Neural progenitor cell (in vitro differentiated cells): ENCODE measurements at places on chromosomes 3 and 15.

DNA sequence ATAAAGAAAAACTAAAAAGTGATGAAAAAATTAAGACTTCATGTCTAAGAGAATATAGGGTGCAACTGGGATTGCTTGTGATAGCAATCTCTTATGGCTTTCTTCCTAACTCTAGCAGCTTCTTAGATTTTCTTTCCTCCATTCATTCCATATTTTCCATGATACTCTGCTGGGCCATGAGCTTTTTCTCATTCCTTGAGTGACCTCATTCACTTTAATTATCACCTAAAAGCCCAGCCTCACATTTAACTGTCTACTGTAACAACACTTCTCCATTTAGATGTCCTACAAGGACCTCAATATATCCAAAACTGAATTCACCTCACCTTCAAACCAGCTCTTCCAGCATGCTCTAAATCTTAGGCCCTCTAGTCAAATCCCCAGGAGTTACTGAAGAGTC lies 49.5 kb upstream of the ANKRD28 start:
- DNase-seq: no peak

DNA sequence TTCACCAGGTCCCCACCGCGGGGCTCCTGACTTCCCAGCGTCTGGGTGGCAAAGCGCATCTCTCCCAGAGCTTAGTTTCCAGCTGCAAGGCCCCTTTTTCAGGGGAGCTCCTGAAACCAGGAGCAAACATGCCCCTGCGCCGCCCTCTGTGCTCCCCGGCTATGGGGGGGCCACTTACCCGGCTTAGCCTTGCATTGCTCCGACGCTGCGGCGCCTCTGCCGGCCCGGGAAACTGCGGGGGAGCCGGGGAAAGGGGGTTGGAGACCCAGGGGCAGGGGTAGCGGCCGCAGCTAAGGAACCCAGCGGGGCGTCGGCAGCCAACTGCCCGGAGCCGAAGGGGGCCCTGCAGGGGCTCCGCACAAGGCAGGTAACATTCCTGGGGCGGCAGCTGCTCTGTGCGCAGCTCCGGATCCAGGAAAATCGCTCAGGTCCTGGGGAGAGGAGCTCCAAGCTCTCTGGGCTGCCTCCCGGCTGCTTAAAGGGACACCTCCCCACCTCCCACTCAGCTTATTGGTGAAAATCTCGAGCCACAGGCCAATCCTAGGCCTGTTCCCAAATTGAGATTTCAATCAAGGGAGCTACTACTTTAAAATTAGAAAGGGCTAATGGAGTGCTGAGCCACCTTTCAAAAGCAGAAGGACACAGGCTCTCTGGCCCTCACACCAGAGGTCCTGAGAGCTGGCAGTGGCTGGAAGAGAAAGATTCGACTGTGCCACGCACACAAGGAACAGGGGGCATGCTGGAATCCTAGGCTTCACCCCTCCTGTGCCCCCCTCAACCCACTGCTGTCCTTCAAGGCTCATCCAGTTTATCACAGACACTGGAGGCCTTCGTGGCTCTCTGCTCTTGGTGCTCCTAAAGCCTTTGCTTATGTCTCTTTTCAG lies 42.7 kb upstream of the PRICKLE2 start:
- DNase-seq: peak; percentile 80

DNA sequence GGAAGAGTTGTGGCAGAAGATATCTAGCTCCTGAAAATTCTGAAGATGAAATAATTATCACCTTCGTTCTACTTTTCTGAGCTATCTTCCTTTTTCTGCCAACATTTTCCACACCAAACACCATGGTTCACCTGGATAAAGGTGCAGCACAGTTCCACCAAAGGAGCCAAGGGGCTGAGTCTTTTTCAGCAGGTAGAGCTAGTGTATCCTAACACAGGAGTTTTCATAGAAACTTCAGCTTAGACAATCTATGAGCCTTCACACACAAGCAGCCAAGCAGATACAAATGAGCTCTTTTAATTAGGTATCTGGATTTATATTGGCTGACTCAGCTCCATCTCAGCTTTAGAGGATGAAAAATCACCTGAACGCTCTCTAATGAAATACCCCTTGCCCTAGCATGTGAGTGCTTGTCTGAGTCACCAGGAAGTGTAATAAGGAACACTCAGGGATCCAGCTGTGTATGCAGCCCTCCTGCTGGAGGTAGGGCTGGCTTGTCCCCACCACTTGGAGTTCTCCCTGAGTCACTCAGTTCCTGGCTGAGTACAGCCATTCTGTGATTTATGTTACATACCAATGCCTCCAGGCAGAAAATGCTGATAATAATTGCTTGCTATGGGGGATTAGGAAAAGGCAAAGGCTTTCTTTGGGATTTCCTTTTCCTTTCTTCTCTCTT lies 385.7 kb downstream of the LSAMP start:
- peak; percentile 29 for DNase-seq

DNA sequence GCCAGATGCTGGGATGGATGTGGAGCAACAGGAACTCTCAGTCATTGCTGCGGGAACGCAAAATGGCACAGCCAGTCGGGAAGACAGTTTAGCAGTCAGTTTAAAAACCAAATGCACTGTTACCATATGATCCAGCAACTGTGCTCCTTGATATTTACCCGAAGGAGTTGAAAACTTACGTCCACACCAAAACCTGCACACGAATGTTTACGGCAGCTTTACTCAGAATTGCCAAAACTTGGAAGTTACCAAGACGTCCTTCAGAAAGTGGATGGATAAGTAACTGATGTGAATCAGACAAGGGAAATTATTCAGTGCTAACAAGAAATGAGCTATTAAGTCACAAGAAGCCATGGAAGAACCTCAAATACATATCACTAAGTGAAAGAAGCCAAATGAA lies 36.1 kb upstream of the SLC41A3 start:
- no peak for DNase-seq

GRCh38 chr15:26394801-26395200 lies 378.1 kb downstream of the GABRB3 start:
- no peak for DNase-seq
